Central memory CD8-positive, alpha-beta T cell (primary cell): ENCODE measurements at places on chromosomes 2 and 18.
A peak's percentile ranks its signal among the peaks of the same experiment; 100 is the strongest.

GRCh38 chr2:144516411-144516980 lies 3.4 kb downstream of the ZEB2 start:
- DNase-seq, result no peak

GRCh38 chr18:38047820-38048219 lies 482.2 kb upstream of the CELF4 start:
- DNase-seq, result no peak

DNA sequence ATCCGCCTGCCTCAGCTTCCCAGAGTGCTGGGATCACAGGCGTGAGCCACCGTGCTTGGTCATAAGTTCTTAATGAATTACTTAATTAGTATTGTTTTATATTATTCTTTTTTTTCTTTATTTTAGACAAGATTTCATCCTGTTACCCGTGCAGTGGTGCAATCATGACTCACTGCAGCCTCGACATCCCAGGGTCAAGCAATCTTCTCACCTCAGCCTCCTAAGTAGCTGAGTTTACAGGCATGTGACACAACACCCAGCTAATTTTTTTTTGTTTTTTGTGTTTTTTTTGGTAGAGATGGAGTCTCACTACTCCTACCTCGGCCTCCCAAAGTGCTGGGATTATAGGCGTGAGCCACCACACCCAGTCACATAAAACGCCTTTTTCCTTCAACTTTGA lies 17.3 kb downstream of the C2orf42 start:
- no peak for DNase-seq

GRCh38 chr2:185255566-185255965 lies 483.0 kb upstream of the FSIP2 start:
- DNase-seq, result no peak

DNA sequence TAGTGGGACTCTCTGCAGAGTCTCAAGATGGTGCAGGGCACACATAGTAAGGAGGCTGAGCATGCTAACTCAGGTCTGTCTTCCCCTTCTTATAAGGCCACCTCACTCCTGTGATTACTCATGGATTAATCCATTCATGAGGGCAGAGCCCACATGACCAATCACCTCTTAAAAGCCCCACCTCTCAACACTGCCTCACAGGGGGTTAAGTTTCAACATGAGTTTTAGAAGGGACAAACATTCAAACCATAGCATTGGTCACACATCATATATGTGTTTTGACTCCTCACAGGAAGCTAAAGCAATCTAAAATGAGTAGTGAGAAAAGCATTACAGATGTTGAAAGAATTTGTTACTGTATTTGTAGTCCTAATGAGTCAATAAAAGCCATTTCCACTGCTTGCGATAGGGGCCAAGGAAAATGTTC lies 57.5 kb downstream of the DTNA start:
- no peak for DNase-seq

DNA sequence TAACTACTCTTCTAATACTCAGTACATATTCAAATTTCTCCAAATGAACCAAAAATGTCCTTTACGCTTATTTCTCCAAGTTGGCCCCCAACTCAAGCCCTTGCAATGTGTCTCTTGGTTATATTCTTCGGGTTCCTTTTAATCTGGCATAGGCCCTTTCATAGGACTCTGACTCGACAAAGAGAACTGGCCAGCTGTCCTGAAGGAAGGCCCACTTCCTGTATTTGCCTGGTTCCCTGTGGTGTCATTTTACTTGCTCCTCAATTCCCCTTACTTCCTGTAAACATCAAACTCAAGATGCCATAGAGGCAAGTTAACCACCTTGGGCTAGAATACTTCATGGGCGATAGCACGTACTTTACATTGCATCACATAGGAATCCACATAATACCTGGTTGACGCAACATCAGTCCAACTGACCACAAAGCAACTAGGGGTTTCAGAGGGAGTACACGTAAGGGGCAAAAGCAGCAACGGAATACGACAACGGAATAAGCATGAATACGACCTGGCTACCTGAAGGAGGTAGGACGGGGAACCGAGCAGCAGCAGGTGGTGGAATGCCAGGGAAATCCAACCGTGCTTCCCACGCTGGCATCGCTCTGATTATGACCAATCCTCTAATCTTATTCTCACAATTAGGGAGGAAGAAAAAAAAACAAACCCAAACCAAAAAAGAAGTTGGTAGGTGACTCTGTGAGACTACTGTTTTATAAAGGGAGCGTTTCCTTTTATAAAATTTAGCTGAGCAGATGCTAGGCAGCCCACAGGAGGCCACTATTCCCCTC lies 823 bp upstream of the GORASP2 start:
- DNase-seq, result no peak

- DNase-seq, result no peak
Observed at GRCh38 chr2:111164078-111164477, 43.4 kb downstream of the BCL2L11 start.

DNA sequence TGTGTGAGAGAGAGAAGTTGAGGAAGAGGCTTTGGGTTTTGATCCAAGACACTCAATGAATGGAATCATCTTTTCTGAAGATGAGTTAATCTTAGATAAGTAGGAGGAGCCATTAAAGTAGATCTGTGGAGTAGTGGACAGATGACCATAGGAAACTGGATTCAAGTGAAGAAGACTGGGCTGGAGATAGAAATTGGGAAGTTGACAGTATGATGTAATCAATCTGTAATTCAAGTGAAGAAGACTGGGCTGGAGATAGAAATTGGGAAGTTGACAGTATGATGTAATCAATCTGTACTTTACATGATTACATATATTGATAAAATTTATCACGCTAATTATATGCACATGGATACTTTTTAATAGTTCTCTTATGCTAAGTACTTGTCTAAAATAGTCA lies 92.8 kb downstream of the PHLPP1 start:
- no peak for DNase-seq

GRCh38 chr2:71043531-71044407 lies 24.7 kb upstream of the NAGK start:
- DNase-seq, result no peak

DNA sequence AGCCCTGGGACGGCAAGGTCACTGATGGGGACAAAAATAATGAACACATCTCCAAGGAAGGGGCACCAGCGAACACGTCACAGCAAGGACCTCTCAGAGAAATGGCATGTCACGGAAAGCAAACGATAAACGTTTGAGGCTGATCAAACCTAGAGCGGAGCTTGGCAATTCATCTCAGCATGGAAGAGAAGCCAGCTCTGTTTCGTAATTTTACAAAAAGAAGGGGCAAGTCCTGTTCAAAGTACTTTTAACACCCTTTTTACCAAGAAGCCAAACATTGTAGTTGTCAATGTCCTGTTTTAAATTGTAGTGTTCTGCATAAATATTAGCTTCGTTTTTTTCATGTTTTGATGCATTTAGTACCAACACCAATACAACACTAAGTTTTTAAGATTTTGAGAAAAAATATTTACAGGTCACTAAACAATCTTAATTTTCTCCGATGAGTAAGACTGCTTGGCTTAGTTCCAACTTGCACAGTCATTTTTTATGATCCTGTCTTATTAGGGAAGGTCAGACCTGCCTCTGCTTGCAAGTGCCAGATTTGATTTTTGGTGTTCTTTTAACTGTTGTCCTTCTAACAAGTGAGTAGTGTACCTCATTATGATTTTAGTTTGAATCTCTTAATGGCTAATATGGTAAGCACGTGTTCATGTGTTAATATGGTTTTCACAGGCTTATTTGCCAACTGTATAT lies 818.5 kb upstream of the SALL3 start:
- DNase-seq, result no peak

GRCh38 chr2:240568678-240569522 lies 616 bp downstream of the RNPEPL1 start:
- peak; percentile 56 for DNase-seq

DNA sequence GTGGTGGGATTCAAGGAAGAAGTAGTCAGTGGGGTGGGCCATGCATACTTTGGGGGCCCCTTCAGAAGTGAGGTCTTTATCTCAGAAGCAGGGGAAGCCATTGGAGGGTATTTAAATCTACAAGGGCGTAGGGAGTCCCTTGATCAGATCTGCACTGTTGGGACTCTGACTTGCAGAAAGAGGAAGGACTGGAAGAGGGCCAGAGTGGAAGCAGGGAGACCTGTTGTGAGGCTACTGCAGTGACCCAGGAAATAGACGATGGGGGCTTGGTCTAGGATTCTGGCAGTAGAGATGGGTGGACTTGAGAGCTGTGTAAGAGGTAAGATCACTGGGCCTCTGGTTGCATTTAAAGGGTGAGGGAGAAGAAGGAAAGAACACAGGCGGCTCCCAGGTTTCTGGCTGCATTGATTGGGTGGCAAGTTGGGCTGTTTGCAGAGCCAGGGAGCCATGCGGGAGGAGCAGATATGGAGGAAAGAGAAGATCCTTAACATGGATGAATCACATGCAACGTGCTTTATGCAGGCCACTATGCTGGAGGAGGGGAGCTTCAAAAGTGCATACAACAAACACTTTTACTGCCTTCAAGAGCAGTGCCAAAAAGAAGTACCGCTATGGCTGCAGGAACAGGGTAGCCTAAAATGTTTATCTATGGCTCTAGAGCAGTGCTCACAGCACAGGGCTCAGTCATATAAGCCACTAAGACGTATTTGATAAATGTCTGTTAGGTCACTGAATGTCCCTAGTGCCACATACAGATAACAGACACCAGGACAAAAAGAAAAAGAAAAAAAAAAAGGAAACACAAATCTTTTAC lies 2.3 kb downstream of the SFXN5 start:
- no peak for DNase-seq

DNA sequence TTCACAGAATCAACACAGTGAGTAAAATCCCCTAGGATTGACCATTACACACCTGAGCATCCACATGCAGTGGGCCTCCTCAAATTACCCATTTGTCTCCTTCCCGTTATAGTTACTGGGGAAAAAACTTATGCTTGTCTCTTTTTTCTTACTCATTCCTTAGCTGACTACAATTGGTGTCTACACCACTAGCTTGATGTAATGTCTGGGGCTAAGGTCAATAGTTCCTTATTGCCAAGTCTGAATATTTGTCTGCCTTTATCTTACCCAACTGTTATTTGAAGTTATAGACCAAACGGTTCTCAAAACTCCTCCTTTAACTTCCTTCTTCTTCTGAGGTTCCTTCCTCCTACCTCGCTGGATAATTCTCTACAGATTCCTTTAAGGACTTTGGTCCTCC lies 41.9 kb upstream of the TMEM17 start:
- DNase-seq, result no peak

DNA sequence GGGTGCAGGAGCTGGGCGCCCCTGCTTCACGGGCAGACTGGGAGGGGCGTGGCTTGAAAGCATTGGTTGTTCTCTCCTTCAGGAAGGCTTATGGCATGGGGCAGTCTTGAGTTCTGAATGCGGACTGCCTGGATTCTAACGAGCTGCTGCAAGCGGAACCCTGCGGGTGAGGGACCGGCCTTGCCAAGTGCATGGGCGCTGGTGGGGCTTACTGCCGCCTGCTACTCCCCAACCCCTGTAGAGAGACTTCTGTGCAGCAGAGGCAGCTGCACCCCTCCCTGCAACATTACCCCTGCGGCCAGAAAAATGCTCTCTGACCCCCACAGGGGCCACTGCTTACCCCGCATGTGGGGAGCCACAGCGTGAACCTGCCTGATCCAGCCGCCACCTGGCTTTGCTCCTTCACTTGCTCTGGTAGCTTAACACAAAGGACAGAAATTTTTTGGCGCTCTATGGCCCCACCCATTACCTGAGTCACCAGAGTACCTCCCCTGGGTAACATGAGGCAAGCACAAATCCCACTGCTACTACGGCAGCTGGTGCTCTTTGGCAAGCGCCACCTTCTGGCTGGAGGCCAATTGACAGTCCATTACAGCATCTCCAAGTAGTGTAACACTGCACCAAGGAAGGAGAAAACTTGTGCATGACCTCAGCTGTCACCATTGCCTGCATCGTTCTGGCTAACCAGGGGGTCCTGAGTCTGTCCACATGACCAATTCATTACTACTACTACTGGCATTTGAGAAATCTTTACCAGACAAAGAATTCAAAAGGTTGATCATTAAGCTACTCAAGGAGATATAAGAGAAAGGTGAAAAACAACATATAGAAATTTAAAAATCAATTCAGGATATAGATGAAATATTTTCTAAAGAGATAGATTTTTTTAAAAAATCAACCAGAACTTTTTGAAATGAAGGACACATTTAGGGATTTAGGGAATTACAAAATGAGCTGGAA lies 35.4 kb downstream of the MYL12B start:
- DNase-seq, result peak; percentile 89

- DNase-seq, result no peak
Observed at GRCh38 chr2:96594282-96594681, 43.8 kb downstream of the KANSL3 start.

GRCh38 chr2:43139501-43139900 lies 86.9 kb downstream of the ZFP36L2 start:
- DNase-seq, result no peak

DNA sequence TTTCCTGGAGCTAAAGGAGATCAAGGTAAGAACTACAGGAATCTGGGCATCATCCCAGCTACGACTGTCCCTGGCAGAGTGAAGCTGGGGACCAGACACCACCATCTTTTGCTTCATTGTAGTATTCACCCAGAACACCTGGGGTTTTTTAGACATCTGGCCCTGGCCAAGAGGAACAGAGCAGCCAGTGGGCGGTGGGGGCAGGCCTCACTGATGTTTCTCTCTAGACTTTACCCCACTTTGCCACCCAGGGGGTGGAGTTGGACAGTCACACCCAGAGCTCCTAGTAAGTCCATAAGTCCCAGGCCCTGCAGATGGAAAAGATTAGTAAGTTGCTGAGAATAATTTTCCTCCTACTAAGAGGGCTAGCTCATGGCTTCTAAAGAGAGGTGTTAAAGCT lies 39.6 kb downstream of the MARCO start:
- no peak for DNase-seq

DNA sequence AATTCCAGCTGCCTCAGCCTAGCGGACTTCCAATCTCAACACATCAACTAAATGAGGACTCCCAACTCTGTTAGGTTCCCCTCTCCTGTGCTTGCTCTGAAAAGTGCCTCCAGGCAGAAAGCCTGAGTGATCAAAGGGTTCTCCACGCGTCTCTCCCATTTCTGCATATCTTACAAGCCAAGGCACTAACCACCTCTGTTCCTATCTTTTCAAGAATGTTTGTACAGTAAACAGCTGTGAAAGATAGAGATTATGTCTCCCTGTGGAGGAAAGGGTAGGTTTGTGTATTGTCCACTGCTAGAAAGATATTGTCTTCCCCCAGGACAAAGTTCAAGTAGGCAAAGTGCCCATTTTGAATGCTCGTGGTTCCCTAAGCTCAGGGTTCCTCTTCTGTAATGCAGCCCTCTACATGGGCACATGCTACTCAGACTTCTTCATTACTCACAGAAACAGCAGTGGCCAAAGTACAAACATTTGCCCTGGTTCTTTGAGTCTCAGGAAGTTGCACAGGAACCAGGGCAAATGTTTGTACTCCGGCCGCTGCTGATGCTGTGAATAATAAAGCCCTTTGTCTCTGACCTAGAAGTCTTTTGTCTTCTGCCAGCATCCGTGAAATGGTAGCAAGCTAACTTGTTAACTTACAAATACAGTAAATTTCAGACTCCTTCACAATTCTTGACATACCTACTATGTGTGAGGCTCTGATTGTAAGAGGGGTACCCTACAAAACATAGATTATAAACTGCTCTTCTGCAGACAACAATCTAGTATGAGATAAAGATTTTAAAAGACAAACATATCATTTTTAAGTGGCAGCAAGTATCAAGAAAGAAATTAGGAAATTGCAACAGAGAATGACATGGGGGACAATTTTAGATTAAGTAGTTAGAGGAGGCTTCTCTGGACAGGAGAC lies 44.5 kb downstream of the PKDCC start:
- DNase-seq, result no peak

- no peak for DNase-seq
Observed at GRCh38 chr2:163778045-163778781, 42.4 kb upstream of the FIGN start.

- no peak for DNase-seq
Observed at GRCh38 chr2:178199334-178199733, 5.0 kb downstream of the OSBPL6 start.
